ENCODE measurements at places on chromosomes 4 and X.

DNA sequence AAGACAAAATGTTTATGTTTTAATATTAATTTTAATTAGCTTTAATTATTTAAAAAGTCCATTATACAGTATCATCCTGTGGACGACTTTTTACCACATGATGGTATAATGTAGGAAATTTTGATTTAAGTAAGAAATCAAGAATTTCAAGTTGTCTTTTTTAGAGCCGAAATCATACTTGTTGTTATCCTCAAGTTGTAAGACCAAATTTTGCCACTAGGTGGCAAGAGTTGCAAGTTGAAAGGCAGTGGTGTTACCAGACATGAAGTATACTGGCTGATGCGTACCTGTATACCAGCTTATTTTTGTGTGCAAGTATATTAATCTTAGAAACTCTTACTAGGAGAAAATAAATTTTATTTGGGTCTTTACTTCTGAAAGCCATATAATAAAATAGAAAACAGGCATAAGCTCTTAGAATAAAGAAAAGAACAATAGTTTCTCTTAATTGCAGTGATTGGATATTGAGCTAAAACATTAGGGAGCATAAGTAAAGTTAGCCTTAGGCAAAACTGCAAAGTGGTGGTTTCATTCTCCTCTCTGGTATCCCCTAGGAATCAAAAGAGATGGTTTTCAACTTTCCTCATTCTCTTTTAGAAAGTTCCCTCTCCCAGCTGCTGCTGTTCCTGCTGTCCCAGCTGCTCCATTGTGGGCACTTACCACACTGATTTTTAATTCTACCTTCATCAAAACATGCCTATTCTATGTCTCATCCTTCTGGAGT lies 118.0 kb upstream of the WDFY3 start:
- DNase-seq = no peak

GRCh38 chrX:136147976-136148375 lies 643 bp downstream of the FHL1 start:
- no peak for DNase-seq

DNA sequence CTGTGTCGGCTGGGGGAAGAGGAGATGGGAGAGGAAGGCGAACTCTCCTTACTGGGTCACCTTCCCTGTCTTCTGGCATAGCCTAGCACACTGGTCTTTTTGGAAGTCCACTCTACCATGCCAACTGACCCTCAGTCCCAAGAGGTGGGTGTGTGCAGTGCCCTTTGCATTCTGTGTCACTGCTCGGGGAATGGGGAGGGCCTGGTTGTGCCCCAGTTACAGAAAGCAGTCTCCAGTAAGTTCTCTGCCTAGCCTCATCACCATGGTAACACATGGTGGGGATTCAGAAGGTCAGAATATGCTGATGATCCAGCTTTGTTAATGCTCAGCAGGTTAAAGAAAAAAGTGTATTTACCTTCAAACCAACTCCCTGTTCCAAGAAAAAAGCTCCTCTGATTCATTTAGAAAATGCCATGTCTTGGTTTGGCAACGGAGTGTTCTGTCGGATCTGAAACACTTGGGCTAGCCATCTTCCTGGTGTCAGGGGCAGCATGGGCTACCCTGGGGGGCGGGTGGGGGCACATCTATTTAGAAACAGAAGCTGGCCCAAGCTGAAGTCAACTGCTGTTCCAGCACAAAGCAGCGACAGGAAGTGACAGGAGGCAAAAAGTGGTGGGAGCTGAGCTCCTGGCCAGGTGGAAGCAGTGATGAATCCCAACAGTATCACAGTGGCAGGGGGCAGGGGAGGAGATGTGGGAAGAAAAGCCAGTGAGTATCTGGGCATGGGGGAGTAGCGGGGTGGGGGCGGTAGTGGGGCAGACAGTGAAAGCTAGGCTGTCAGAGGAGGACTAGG lies 37.0 kb downstream of the NSG1 start:
- DNase-seq = no peak

- DNase-seq = no peak
Measured at GRCh38 chr4:71497078-71497477, 158.3 kb downstream of the SLC4A4 start.

GRCh38 chrX:124726881-124727280 lies 380.5 kb downstream of the SH2D1A start:
- no peak for DNase-seq

DNA sequence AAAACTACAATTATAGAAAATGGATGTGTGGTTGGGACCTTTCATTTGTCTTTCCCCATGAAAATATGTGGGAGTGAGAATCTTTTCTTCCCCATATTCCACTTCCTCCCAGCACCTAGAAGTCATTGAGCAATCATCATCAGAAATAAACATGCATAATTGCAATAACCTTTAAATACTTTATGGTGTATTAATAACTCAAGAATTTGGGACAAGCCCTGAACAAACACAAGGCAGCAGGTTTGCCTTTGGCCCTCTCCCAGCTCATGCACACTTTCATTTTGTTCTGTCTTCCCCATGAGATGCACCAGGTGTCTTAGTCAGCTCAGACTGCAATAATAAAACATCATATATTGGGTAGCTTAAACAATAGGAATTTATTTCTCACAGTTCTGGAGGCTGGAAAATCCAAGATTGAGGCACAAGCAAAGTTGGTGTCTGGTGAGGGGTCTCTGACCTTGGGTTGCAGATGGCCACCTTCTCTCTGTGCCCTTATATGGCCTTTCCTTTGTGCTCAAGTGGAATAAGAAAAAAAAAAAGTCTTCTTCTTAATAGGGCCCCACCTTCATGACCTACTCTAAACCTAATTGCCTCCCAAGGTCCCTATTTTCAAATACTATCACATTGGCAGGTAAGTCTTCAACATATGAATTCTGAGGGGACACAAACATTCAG lies 34.7 kb upstream of the TMEM184C start:
- DNase-seq = no peak

DNA sequence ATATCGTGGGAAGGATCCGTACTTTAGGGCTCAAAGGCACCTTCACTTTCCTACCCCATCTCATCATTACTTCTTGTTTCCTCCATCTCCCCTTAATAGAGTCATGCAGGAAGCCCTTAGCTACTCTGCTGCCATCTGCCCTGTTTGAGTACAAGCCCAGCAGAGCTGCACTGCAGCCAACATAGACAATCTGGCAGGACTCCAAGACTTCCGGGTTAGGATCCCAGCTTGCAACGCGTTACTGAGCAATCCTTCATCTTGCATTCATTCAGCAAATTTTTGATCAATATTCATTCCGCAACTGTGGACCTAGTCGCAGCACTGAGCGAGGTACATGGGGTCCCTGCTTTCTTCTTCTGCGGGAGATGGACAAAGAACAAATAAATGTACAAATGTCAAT lies 344.9 kb downstream of the BCOR start:
- DNase-seq = no peak

DNA sequence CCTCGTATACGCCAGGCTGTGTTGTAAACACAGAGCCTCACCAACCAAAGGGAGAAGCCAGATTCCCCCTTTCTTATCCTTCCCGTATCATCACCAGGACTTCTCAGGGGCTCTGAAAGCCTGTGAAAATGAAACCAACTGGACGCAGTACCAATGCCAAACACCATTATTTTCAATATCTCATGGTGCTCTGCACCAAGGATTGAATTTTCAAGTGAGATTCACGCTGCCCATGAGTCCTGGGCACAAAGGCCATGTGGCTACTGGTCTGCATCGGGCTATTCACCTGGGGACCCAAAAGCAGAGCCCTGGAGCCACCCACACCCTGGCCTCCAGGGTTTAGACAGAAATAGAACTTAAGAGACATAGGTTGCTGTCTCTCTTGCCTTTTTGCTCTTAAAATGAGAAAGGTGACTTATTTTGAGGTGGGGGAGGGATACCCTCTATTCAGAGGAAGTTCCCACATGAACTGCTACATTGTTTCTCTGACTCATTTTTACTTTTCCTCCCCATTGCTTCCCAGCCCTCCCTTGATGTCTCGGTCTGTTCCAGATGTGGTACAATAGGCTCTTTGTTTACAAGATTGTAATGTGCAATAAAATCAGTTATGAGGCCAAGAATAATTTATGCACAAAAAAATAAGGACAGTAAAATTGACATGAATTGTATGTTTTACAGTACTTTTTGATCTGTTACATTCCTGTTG lies 55.4 kb downstream of the MAML3 start:
- no peak for DNase-seq

DNA sequence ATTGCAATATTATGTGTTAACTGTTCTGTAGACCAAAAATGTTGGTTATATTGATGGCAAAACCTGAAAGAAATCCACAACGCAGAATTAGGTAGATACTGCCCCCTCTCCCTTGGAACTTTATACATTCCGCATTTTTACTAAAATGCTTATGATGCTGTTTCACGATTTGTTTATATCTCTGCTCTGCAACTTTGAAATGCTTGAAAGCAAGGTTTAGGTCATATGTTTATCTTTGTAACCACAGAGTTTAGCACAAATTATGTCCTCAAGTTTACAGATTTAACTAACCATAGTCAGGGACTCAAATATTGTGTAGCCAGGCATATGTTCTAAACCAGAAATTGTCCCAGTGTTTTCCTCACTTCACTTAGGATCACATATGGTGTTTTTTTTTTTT lies 66.1 kb upstream of the H2AZ1 start:
- no peak for DNase-seq

GRCh38 chrX:118756101-118756500 lies 28.7 kb downstream of the IL13RA1 start:
- DNase-seq = no peak

GRCh38 chr4:158949099-158949498 lies 153.8 kb upstream of the RAPGEF2 start:
- no peak for DNase-seq

- DNase-seq = no peak
Measured at GRCh38 chr4:137861682-137862081, 329.4 kb upstream of the PCDH18 start.

GRCh38 chr4:766559-767283 lies 59.2 kb downstream of the CPLX1 start:
- DNase-seq = no peak

DNA sequence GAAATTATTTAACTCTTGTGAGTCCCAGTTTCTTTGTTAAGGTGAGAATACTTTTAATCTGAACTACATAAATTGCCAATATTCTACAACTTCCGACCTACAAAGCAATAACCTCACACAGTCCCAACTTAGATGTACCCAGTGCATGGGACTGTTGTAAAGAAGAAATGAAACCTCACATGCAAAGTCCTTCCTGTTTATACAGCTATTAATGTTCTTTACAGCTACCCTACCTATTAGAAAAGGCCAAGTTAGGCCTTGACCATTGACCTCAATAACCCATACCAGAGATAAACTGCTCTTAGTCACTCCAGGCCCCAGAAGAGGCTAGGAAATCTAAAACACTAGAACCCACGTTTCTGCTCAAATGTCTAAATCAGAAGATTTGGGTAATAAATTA lies 920.1 kb upstream of the TENM3 start:
- DNase-seq = no peak

DNA sequence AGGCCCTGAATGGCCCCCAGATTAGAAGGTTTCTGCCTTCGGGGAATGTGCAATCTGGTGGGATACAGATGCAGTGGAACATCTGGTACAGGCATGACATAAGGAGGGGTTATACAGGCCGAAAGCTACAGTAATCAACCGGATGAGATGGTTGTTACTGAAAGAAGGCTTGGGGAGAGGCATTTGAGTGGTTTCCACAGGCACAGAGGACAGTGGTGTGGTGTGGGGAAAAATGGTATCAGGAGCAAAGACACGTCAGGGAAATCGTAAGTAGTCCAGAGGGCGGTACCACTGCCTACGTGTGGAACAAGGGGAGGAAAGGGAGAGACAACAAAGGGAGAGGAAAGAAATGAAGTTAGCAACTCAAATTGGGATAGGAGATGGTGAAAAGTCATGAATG lies 3.0 kb downstream of the PDLIM3 start:
- DNase-seq = no peak

DNA sequence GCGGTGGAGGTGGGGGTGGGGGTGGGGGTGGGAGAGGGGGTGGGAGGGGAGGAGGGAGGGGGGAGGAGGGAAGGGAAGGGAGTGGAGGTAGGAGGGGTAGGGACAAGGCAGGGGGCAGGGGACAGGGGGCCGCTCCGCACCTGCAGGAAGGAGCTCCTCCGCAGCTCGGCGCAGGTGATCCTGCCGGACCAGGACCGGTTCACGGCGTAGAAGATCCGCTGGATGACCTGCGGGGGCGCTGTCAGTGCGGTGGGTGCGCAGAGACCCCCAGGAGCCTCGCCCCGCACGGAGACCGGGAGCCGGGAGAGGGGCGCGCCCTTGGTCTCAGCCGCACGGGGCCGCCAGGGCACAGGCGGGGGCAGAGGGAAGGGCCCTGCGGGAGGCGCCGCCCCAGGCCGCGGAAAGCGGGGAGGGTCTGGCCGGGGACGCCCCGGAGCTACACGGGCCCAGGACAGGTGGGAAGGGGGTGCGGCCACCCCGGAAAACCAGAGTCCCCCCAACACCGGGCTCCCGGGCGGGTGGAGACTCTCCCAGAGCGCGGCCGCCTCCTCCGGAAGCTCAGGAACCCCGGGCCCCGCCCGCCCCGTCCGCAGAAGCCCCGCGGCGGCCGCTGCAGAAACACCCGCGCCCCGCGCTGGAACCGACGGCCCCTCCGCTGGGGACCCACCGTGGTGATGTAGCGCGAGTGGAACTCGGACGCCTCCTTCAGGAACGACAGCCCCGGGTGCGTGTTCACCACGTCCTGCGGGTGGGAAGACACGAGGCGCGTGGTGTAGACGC lies 27.6 kb upstream of the GTPBP6 start:
- no peak for DNase-seq

GRCh38 chr4:14265651-14266050 lies 638.1 kb upstream of the BOD1L1 start:
- no peak for DNase-seq

DNA sequence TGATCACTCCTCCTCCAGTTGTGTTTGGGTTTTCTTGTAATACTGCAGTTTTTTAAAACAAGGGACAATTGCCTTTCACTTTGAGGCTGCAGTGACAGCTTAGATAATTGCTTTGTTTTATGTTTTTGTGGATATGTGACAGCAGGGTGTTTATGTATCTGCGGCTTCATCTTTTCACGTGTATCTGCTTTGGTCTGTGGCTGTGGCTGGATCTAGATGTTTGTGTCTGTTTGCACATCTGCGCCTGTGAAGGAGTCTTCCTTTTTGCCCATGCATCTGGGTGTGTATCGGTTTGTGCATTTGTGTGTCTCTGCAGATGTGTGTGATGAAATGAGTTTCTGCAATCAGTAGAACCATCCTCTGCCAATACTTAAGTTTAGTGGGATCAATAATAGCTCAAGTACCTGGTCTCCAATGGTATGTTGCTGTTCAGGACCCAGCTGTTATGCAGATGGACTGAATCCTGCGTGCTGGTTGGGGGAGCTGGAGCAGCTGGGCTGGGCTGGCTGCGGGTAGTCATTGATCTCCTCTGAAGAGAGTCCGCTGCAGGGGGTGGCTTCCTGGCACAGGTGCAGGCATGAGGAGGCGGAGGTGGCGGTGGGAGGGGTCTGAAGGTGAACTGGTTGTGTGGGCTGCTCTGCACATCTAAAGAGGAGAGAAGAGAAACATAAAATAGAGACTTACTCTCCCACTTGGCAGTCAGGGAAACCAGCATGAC lies 390.3 kb downstream of the SH2D1A start:
- DNase-seq = no peak

Data from activated naive CD4-positive, alpha-beta T cell (primary cell).